Progenitor cell of endocrine pancreas (in vitro differentiated cells): ENCODE measurements at places on chromosomes 12 and 14.

DNA sequence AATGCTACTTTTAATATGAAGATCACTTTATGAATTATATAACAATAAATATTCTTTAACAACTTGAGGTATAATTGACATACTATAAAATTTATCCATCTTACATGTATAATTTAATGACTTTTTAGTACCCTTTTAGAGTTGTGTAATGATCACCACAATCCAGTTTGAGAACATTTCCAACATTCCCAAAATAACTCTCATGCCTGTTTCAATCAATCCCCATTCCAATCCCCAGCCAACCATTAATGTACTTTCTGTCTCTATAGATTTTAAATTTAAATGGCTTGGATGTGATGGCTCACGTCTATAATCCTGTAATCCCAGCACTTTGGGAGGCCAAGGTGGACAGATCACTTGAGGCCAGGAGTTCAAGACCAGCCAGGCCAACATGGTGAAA, 23.5 kb upstream of the FRMD6 start:
- DNase-seq = no peak

- DNase-seq = no peak
These were observed 13.1 kb downstream of the P2RX2 start for GRCh38 chr12:132631666-132632065.

DNA sequence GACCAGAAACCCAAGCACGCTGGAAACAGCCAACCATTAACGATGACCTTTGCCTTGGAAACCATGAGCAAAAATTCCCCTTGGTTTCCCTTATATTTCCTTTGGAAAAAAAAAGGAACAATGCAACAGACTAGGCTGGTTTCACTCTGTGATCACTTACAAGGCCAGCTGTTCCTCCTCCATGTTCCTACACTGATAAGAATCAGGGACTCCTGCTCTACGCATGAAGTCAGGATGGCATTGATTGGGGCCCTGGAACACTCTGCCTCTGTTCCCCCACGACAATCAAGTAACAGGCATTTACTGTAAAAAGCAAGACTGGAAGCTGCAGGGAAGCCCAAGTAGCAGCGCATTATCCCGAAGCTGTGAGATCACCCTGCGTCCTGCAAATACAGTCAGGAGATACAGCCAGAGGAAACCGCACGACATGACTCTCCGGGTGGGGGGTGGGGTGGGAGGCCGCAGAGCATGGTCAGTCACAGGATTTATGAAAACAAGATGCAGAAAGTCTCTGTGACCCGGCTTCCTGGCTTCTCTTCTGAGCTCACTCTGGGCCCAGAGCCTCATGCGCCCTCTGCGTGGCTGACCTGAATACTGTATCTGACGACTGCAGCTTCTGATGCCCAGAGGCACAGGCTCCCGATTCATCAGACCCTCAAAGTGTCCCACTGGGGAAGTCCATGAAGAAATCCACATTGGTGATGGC, 31.1 kb downstream of the SSH1 start:
- no peak for DNase-seq

GRCh38 chr12:68890701-68891113, 42.3 kb downstream of the CPM start:
- no peak for DNase-seq

DNA sequence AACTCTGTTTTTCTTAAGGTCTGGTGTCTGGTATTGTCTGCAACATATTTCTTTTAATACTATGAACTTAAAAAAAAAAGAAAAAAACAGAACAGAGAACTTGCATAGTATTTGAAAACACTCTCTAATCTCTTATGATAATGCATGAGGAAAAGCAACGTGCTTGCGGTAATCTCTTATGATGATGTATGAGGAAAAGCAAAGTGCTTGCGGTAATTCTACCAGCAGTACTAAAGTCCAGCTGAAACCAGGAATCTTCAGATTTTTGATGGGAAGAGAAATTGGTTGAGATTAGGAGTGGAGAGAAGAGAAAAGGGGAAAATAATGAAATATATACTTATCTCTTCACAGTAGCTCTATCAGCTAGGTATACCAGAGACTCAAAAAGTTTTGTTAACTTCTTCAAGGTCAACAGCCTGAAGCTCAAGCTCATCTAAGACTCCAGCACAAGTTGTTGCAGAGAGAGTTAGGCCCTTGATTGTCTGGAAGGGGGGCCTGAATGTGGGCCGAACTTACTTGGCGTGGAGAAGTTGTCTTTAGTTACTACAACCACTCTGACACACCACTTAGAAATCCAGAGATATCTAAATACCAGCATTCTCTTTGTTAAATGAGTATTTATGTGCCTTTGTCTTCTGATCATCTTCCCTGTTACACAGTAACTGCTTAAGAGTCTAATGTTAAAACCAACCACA, 240.4 kb downstream of the PRKD1 start:
- DNase-seq = no peak

- no peak for DNase-seq
These were observed 39.8 kb downstream of the BAZ2A start for GRCh38 chr12:56590237-56590830.

GRCh38 chr14:62631176-62631575, 414.1 kb downstream of the KCNH5 start:
- DNase-seq = no peak

GRCh38 chr12:98296462-98297079, 218.8 kb upstream of the TMPO start:
- peak; percentile 21 for DNase-seq

GRCh38 chr14:37643701-37644100, 48.3 kb downstream of the TTC6 start:
- no peak for DNase-seq

GRCh38 chr14:81066672-81067071, 111.3 kb downstream of the TSHR start:
- no peak for DNase-seq

DNA sequence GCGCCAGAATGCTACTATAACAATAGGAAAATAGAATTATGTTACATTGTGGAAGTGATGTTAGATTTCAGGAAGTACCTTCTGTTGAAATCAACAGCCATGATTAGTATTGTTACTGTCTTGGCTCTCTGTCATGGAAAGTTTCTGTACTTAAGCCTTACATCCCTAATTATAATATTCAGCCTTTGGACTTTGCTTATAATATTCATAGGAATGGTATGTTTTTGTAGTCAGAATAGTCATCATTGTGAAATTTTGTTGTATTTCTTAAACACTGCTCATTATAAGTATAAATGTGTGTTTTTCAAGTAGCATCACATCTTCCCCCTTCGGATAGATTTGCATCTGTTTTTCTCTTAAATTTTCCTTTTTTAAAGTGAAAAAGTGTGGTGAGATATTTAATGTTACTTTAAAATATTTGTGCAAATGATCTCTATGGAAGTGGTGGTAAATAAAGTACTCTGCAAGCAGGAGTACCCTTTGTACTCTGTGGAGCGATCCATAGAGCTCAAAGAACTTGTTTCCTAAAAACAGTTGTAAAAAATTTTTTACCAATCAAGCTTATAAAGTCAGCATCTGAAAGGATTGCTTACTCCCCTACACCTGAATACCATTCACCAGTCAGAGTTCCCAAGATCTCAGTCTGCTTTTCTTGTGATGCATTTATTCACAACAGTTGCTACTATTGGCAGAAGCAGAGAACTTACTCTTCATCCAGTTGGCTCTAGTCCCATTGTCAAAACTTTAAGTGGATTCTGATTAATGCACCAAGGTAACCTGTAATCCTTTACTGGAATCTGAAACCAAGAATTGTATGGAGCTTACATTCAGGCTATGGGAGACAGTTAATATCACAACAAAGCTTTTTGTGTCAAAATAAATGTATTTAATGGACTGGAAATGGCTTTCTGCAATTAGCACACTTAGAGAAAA, 87.8 kb downstream of the RIC8B start:
- DNase-seq = no peak
